ENCODE measurements at places on chromosomes 16 and 17.

GRCh38 chr16:23920899-23921298 is 85.1 kb downstream of the PRKCB start:
- no peak for DNase-seq

- DNase-seq, result no peak
Measured at GRCh38 chr17:6361733-6362132, 73.2 kb downstream of the AIPL1 start.

DNA sequence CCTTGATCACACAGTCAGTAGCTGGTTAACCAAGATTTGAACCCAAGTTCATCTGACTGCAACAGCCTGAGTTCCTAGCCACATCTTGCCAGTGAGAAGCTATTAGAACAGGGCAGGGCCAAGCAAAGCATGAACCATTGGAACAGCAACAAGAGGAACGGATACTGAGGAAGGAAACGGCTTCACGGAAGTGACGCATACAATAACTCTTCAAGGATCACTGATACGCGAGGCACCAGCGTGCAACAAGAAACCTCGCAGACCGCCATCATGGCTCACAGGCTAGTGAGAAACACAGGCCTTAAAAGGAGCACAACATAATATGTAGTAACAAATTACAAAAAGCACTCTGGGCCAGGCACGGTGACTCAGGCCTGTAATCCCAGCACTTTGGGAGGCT is 114.9 kb downstream of the CDYL2 start:
- DNase-seq, result no peak

GRCh38 chr16:65601781-65602180 is 479.9 kb upstream of the CDH11 start:
- peak; percentile 80 for DNase-seq

GRCh38 chr17:58403311-58403710 is 14.0 kb downstream of the RNF43 start:
- DNase-seq, result no peak

- peak; percentile 66 for DNase-seq
Measured at GRCh38 chr17:78421534-78422266, 43.3 kb downstream of the PGS1 start.

DNA sequence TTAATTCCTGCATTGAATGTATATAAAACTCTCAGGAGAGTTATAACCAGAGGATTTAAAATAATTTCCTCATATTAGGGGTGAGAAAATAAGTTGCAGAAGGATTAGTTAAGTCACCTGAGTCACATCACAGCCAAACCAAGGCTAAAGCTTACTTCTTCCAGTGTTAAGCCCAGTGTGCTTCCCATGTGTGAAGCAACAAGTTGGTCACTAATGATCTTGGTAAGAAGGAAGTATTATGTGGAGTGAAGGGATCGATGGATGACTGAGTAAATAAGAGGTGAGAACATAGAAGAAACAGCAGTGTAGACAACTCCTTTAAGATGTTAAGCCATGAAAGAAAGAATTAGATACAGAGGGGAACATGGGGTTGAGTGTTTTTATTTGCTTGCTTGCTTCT is 20.6 kb downstream of the ESRP2 start:
- no peak for DNase-seq

DNA sequence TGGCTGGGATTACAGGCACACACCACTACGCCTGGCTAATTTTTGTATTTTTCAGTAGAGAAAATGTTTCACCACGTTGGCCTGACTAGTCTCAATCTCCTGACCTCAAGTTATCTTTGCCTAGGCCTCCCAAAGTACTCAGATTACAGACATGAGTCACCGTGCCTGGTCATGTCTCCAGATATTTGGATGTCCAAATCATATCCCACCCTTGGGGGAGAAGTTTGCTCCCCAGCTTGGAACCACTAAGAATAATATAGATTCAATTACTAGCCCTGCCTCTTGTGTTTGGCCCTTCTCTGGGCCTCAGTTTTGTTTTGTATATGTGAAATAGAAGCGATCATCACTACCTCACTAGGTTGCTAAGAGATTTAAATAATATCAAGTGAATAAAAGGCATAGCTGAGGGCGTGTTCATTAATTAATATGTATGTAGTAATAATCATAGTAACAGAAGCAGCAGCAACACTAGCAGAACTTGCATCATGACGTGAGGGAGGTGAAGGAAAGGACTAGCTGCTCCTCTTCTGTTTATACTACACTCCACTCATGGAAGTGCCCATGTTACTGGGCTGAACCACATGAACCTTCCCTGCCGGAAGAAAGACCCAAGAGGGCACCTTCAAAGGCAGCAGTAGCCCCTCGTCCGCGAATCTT is 253.6 kb upstream of the XYLT1 start:
- peak; percentile 85 for DNase-seq

DNA sequence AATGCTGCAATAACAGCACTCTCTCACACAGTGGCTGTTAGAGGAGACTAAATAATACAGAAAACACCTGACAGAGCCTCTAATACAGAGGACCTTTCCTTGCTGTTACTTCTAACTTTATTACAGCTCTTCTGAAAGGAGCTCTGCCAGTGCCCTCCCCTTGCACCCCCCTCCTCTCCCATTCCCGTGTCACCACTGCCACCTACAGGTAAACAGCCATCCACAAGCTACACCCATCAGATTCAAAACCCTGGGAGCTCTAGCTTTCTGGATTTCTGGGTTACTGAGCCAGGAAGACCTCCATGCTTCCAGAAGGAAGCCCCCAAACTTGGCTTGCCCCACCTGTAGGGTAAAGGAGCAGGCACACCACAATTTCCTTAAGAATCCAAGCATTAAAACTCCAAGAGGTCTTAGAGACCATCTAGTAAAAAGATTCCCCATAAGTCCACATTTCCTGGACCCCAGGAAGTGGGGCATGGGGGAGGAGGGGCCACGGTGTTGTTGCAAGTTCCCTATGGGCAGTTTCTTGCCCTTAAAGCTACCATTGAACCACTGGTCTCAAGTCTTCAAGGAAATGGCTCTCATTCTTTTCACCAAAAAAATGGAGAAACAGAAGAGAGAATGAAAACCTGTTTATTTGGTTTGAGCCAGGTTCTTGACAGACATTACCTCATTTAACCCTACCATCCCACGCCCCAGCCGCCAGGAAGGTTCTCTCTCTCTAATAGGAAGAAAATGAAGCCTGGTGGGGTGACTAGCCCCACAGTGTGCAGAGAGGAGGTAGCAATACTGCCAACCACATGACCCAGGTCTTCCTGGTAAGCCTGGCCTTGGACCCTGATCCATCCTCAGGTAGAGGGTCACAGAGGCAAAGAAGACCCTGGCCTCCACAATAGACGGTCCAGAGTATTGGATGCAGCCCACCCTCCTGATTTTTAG is 52.8 kb downstream of the TOM1L2 start:
- peak; percentile 81 for DNase-seq

GRCh38 chr17:76599694-76600460 is 14.2 kb upstream of the ST6GALNAC2 start:
- DNase-seq, result no peak

- no peak for DNase-seq
Measured at GRCh38 chr17:78589031-78589675, 12.0 kb upstream of the DNAH17 start.

GRCh38 chr17:69706127-69706526 is 291.6 kb downstream of the MAP2K6 start:
- DNase-seq, result no peak

GRCh38 chr16:21610006-21610544 is 10.7 kb downstream of the METTL9 start:
- DNase-seq, result no peak

DNA sequence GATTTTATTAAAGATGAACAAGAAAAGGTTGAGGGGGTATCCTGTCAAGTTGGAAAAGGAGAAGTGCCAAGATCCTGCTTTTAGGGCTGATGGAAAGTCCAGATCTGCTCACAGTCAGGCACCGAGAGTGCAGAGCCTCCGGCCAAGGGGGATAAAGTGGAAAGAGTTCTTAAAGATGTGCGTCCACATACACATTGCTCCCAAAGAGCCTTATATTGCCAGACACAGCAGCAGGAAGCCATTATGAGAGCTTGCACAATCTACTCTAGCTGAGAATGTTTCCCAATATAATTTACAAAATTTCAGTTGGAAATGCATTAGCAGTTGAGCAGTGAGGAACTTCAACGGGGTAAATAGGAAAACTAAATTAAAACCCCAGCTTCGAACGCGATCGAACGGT is 95.6 kb downstream of the SALL1 start:
- no peak for DNase-seq

DNA sequence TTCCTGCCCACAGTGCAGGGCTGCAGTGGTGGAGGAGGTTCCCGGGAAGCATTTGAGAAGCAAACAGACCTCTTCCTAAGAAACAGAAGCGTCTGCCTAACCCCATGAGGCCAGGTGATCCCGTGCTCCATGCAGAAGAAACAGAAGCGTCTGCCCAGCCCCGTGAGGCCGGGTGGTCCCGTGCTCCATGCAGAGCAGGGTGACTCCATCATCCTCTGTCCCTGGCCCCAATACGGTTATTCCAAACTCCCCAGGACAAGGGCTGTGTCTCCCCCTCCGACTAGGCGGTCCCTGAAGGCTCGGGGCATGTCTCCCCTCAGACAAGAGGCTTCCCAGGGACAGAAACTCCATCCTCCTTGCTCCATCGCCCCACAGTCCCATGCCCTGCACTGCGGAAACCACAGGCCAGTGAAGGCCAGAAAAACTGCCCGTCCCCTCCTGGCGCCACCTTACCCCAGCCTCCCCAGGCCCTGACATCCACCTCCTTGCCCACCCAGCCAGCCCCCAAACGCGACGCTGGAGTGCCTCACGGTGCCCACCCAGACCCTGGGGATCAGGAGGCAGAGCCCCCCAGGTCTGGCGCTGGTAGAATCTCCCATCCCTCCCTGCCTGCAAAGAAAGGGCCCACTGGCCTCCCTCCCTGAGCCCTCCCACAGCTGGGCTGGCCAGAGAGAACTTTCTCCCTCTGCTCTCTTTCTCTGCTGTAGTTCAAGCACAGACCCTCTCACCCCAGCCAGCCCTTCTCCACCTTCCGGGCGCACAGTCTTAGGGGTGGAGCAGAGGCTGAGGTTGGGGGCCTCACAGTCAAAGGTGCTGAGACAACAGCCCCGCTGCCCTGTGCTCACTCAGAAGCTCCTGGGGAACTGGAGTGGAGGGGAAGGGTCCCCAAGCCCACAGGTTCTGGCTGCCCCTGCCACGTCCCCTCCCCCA is 30.6 kb upstream of the KRT17 start:
- no peak for DNase-seq

DNA sequence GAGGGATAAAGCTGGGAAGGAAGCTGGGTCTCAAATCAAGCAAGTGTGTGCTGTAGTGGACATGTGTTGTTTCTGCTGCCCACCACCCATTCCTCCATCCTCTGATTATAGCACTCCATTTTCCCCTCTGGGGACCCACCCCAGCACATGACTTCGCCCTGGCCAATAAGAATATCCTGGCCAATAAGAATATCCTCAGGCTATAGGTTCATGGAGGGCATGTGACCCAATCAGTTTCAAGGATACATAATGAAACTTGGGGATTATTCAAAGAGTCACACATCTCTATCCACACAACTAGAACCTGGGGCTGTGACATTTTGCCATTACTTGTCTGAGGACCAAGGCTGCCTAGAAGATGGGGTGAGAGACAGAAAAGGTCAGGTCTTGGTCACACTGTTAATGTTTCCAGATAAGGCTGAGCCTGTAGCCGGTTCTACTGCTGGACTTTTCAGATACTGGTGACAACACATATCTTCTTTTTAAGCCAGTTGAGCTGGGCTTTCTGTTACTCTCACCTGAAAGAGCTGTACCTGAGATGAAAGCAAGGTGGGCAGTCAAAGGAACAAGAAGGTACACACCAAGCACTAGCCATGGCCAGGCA is 33.7 kb downstream of the MYO18A start:
- DNase-seq, result no peak

DNA sequence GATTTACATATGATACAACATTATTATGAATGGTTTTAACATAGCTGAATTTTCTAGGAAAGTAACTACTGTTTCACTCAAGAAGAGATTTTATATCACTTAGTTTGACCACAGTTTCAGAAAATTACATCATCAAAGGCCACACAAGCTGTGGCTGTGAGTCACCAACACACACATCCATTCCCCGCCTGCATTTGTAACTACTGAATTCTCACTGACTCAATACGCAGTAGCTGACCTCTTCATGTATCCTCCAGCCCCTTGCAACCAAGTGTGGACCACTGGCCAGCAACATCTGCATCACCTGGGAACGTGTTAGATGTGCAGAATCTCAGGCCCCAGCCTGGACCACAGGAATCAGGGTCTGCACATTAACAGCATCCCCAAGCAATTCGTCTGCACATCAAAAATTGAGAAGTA is 197.6 kb downstream of the XYLT1 start:
- DNase-seq, result peak; percentile 96

- DNase-seq, result no peak
Measured at GRCh38 chr17:66474258-66474657, 171.8 kb downstream of the PRKCA start.

All from fibroblast of upper back skin (primary cell).